ENCODE measurements at places on chromosomes 5 and 9.

- DNase-seq: peak; percentile 44
Measured at GRCh38 chr5:32462618-32463017, 18.1 kb upstream of the ZFR start.

- DNase-seq: no peak
Measured at GRCh38 chr5:17463653-17464052, 34.4 kb upstream of the TAF11L2 start.

- no peak for DNase-seq
Measured at GRCh38 chr5:14441641-14442040, 140.0 kb upstream of the OTULINL start.

DNA sequence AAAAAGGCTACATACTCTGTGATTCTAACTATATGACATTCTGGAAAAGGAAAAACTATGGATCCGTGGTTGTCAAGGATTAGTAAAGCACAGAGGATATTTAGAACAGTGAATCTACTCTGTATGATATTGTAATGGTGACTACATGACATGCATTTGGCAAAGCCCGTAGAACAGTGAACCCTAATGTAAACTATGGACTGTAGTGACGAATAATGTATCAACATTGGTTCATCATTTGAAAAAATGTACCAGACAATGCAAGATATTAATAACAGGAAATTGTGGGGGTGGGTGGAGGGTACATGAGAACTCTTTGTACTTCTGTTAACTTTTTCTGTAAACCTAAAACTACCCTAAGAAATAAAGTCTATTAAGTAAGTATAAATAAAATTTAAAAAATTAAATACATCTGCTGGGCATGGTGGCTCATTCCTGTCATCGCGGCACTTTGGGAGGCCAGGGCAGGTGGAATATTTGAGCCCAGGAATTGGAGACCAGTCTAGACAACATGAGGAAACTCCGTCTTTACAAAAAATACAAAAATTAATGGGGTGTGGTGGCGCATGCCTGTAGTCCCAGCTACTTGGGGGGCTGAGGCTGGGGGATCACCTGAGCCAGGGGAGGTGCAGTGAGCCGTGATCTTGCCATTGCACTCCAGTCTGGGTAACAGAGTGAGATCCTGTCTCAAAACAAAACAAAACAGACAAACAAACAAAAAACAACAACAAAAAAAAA is 101.7 kb upstream of the TBC1D2 start:
- no peak for DNase-seq

DNA sequence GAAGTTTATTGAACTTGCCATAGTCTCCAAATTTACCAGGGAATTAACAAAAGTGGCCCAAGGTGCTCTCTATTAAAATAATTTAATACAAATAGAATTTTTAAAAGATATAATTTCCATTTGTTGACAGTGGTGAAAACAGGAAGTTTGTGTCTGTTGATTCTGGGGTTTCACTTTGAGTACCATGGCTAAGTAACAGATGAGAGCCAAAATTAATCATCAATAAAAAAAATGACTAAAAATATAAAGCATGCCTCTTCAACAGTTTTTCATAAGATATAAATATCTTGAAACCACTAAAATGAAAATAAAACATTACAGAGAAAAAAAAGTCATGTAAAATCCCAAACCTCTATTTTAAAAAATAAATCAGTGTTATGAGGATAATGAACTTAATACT is 49.8 kb downstream of the SGCD start:
- no peak for DNase-seq

Data from stimulated activated CD4-positive, alpha-beta T cell treated with anti-CD3 and anti-CD28 coated beads, Interleukin-15, amount 100 ng/mL, for 48 hours (primary cell).